ENCODE measurements at places on chromosomes 2 and 18.

GRCh38 chr2:137151731-137152130 is 386.4 kb downstream of the THSD7B start:
- DNase-seq = no peak

- DNase-seq = no peak
Measured at GRCh38 chr18:37160038-37160820, 331.3 kb downstream of the KIAA1328 start.

DNA sequence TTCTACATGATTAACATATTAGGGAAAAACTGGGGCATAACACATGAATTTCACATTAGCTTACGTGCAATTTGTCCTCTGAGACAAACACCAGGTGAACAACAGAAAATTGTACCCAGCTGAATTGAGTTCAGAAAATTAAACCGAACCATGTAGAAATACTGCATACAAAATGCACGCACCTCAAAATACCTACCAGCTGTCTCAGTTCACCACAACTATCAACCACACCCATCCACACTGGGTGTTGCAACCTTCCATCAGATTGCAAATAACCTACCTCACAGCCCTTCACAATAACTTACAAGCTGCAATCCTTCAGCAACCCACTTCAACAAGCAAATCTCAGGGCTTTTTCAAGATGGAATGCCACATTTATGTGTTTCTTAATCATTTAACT is 55.9 kb downstream of the UNC50 start:
- DNase-seq = no peak

DNA sequence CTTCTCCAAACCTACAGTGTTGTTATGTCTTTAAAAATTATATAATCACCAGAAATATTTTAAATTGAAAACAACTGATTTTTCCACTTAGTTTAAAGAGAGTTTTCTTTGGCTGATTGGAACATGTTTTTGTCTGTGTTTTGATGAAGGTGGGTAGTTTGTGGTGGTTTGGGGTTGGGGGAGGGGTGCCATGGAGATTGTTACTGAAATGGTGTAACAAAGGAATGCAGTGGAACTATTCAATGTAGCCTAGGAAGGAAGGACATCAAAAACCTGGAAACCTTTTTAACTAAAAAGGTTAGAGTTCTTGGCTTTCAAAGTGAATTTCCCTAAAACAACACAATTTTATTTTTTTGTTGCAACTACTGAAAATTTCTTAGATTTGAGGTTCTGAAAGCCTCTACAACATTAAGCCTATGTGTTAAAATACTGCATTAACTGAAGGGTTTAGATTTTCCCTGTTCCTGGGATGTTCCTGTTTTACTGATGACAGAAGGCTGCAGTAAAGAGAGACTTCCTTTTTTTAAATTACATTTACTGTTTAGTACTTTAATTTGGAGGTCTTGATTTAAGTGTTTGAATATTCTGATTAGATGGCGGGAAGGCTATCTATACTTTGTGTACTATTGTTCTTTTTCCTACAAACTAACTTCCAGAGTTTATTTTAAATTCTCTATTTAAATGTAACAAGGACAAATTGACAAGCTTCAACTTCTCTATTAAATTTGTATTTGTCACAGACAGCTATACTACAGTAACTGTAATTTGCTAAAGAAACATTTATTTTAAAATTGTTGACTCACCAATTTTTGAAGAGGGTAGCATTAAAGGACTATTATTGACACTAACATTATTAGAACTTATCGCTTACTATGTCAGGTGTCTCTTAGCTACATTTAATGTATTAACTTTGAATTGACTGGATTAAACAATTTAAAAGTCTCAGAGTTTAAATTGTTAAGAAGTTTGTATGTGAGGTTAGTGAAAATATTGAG is 87.7 kb downstream of the LIMS1 start:
- DNase-seq = no peak

DNA sequence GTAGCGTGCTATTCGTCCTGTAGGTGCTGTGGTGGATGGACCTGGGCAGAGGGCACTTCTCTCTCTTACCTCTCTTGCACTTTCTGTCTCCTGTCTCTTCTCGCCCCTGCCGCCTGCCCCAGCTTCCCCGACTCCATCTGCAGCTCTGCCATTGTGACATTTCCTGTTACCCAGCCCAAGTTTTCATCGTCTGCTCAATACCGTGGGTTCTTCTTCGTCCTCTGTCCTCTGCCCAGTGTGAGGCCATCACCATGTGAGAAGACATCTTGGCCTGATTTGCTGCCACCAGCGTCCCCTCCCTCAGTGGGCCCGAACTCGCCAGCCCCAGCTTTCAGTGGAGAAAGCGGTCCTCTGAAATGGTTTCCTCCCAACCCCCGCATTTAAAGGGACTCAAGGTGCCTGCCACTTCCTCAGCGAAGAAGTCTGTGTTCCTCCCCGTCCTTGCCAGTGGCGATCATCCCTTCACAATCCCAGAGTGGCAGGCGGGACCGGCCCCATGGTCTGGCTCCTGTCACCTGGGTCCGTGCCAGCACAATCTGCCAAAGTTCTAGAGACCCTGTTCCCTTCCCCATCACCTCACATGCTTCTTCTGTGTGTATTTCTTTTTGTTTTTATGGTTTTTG is 18.0 kb downstream of the TGOLN2 start:
- no peak for DNase-seq

DNA sequence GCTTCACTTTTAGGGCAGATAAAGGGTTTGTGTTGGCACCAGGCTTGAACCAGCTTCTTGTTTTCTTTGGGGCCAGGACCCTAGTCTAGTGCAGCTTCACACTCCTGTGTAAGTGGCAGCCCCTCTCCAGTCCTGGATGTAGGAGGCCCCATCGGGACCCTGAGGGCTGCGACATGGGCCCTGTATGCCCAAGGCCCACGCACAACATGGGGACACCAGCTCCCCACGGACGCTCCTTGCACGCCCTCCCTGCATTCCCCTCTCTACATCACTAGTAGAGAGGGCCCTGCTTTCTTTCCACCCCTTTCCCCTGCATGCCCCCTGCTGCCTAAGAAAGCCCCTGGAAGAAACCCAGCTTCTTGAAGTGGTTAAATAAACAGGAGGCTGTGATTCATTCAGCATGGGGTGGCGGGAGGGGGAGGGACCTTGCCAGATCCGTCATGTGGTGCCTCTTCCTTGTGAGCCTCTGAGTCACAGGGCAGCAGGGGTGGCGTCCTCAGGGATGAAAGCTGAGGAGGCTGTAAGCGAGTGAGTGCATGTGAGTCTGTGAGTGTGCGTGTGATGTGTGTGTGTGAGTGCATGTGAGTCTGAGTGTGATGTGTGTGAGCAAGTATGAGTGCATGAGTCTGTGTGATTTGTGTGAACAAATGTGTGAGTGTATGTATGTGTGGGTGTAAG is 42.5 kb downstream of the COPS8 start:
- no peak for DNase-seq

GRCh38 chr2:45652090-45653031 is 886 bp downstream of the PRKCE start:
- no peak for DNase-seq

DNA sequence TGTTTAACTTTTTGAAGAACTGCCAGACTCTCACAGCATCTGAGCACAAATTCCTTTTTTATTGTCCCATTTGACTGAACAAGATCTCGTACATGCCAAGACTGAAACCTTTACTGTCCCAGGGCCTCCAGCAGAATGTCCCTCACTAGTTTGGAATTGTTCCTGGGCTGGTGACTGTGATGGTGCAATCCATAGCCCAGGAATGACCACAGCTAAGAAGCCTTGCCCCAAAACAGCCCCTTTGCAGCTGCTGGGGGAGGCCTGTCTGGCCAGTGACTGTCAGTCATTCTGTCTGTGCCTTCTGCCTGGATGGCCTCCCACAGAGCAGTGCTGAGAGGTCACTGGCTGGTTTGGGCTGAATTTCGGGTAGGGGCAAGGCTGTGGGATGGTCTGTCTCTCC is 184.5 kb upstream of the MSH6 start:
- no peak for DNase-seq

DNA sequence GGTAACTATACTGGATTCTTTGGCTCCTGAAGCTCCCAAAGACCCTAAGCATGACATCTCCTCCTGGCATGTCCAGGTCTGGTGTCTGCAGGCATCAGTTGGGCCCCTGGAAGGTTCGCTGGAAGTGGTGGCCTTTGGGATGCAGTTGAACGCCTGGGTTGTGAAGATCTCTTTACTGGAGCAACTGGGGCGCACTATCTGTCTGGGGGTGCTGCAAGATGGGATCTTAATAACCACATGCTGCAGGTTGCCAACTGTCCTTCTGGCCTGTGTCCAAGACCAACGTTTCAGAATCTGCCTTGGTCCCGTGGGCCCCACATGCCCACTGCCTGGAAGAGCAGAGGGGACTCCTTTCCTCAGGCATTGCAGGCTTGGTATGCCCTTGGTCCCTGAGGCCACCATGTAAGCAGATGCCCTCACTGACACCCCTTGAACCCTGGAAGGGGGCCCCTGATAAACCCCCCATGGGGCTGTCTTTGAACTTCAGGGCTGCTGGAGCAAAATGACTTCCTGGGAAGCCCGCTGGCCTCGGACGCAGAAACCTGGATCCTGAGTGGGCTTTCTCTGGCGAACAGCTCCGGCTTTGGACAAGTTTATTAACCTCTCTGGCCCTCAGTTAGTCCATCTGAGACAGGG is 101.9 kb downstream of the TWIST2 start:
- DNase-seq = no peak

GRCh38 chr2:26486789-26487188 is 8.9 kb upstream of the OTOF start:
- DNase-seq = no peak

DNA sequence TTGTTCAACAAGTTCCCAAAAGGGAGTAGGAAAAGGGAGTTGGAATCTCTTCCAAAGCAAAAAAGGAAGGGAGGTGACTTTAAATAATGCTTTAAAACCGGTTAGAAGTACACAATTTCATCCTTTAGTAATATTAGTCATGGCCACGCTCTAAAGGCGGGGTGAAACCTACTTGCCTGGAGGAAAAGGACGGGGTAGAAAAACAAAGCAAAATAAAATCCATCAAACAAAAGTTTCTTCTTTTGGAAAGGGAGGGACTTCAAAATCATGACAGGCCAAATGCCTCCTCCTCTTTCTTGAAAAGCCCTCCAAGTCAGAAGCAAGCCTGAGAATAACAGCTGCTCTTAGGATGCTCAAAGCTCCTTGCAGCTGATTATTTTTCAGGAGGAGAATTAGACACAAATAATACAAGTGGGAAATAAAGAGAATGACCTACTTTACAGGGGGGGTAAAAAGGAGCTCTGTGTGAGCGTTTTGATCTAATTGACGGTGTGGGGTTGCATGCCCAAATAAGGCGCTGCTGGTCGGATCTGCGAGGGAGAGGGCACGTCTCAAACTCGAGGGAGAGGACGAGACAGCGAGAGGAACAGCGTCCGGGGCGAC is 1.8 kb upstream of the NPAS2 start:
- no peak for DNase-seq

- no peak for DNase-seq
Measured at GRCh38 chr2:20397811-20398447, 47.3 kb upstream of the PUM2 start.

DNA sequence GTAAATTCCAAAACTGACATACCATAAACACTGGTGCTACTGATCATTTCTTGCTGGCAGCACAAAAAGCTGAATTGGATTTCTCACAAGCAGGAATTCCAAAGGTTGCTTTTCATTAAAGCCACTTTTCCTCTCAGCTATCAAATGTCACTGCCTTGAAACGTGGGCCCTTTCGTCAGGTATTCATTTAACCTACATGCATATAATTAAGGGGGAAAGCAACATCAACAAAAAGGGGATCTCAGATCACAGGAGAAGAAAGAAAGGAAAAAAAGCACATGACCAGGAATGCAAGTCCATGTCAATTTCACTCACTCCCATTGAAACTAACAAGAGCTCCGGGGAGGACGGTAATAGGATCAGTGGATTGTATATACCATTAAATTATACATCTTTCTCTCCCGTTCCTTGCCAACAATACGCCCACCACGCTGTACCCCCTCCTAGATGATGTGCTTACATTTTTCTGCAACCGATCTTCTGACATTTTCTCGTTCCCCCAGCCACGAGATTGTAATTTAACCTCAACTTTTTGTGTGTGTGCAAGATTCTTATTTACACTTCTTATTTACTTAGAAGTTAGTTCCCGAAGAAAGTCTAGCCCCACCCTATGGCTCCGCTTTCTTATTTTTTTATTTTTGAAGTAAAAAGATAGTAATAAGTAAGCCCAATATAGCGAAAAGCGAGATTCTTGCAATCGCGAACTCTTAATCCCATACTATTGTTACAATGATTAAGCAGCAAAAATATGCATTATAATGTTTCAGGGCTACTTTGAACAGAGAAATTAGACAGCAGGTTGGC is 725 bp downstream of the FIGN start:
- no peak for DNase-seq

GRCh38 chr18:50441501-50441900 is 66.7 kb downstream of the SKA1 start:
- DNase-seq = no peak

- no peak for DNase-seq
Measured at GRCh38 chr18:79067611-79068010, 1.6 kb upstream of the ATP9B start.

GRCh38 chr2:186639939-186640338 is 50.1 kb downstream of the ITGAV start:
- DNase-seq = no peak

DNA sequence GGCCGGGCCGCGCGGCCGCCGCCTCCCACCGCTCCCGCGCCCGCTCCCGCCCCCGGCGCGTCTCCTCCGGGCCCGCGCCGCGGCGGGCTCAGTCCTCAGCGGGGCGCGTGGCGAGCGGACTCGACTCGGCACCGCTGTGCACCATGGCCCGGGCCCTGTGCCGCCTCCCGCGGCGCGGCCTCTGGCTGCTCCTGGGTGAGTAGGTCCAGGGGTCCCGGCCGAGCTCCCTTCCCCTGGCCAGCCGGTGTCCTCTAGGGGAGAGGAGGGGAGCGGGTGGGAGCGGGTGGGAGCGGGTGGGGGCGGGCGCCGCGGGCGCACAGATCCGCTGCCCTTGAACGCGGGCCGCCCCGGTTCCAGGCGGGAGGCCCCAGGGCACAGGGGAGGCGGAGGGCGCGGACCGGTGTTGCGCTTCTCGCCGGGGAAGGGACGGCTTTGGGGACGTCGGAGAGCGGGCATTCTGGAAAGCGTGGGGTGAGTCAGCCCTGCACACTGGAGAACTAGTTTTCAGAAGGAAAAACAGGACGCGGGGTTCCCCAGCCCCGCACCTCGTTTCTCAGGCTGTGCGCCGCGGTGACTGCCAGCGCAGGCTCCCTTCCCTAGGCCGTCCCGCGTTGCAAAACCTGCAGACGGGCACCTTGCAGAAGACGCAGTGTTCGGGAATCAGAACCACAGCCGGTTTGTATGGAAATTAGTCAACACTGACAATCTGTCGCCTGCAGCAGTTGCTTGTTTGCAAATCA is at the start of gene RAMP1:
TSS of gene RAMP1 (plus strand) at position 91 of the 740 bp plus-strand sequence. CDS start at position 144, 53 bp downstream.
- no peak for DNase-seq

- no peak for DNase-seq
Measured at GRCh38 chr18:77113361-77114151, 19.0 kb downstream of the MBP start.
